Osteoblast (primary cell): ENCODE measurements at places on chromosomes 3 and 15. TPM values are rescaled to one million over a fixed set of nuclear protein-coding genes. Genes with fewer than 3 reads are reported as not detected.

- DNase-seq: peak; percentile 77
These were observed 150.4 kb upstream of the ADAMTS9 start for GRCh38 chr3:64837986-64838735.

DNA sequence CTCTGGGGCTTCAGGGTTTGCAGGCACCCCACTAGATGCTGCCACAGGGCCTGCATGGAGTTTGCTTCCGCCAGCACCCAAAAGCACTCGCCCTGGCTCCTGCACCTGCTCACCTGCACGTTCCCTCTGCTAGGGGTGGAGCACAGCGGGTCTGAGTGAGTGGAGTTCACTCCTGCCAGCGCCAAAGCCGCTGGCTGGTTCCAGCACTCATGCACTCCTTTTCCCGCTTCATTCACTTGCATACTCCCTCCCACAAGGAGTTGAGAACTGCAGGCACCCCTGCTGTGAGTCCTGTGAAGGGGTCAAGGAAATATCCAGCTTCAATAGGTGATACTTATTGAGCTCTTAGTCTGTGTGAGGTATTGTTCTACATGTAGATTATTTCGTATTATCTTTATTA, 537.5 kb downstream of the NR2F2 start:
- no peak for DNase-seq

- peak; percentile 38 for DNase-seq
These were observed 831 bp upstream of the ROBO2 start for GRCh38 chr3:77038930-77039605.

DNA sequence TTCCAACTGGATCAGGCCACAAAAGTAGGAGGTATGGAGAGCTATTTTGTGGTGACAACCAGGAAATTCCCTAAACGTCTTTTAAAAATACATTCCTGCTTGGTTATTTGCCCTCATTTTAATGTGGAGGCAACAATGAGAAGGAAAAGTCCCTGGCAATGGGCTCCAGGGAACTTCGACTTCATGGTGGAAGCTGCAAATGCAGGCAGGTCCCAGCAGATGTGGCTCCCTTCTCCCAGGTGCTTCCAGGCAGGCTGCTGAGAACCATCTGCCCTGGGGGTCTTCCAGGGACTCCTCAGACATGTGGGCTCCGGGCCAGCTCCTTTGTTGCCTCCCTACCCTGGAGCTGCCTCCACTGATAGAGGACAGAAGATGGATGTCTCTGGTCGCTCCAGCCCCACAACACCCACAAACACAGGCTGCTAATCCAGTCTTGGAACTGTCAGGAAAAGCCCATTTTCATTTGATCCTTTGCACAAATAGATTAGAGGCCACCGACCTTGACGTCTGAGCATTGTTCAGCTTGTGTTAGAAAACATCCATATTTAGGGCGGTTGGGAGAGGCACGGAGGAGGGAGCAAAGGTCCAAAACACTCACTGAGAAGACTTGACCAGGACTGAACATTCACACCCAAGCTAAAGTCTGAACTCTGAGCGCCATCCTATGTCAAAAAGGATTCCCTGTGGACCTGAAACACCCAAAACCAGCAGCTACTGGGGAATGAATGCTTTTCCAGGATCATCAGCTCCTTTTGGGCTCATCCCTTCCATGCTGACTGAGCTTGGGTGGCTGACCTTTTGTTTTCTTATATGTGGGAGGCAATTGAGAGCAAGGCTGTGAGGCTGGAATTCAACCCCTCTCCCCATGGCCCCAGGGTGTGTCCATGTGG, 30.2 kb upstream of the SLCO2A1 start:
- peak; percentile 85 for DNase-seq

DNA sequence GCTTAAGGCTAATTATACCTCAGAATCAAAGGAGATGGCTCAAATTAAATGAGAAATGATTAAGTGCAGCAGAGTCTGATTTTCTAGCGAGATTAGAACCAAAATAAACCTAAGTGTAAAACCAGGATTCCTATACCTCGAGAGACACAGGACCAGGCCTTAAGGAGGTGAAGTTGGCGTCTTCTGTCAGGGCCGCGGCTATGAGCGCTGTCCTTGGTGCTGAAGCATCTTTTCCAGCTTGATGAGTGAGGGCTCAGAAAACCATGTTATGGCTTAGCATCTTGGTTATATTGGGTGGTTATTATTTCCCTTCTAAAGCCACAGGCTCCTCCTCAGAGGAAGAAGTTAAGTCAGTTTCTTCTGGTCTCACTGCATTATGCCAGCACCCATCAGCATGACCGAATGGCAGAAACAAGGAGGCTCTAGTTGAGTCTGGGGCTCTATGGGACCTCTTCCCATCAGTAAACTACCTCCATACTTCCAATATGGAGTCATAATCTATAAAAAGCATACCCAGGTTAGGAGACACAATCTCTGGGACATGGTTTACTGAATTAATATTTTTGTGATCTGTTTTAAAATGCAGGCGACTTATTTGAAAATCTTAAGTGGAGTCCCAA, 120.1 kb upstream of the NMNAT3 start:
- no peak for DNase-seq

DNA sequence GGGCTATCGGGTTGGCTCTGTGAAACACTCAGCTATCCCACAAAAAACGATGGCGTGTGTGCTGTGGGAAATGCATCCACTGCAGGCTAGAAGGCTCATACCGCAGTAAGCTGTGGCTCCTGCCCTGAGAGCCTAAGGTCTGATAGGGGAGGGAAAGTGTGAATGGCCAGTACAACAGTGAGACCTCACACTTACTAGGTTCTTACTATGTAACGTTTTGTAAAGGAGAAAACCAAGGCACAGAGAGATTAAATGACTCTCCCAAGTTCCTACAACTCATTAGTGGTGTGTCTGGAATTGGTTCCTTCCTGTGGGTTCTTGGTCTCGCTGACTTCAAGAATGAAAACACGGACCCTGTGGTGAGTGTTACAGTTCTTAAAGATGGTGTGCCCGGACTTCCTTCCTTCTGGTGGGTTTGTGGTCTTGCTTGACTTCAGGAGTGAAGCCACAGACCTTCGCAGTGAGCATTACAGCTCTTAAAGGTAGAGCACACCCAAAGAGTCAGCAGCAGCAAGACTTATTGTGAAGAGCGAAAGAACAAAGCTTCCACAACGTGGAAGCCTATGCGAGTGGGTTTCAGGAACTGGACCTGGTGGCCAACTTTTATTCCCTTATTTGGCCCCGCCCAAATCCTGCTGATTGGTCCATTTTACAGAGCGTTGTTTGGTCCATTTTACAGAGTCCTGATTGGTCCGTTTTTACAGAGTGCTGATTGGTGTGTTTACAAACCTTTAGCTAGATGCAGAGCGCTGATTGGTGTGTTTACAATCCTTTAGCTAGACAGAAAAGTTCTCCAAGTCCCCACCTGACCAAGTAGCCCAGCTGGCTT, 161.7 kb downstream of the POLR2M start:
- no peak for DNase-seq

DNA sequence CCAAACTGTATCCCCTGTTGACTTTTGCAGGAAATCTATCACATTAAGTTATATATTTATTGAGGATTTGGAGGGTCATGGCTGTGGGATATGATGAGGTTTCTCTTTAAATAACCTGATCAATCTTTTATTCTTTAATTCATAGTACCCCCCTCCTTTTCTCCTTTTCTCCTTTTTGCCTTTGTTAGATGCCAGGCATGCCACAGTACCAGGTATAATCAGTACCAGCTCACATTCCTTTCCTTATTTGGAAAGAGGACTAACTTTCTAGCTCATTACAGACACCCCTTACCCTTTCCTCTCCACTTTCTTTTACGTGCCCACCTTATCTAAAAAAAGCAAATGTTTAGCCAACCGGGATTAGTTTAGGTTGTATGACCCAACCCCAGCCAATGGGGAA, 326.4 kb upstream of the NAALADL2 start:
- no peak for DNase-seq

DNA sequence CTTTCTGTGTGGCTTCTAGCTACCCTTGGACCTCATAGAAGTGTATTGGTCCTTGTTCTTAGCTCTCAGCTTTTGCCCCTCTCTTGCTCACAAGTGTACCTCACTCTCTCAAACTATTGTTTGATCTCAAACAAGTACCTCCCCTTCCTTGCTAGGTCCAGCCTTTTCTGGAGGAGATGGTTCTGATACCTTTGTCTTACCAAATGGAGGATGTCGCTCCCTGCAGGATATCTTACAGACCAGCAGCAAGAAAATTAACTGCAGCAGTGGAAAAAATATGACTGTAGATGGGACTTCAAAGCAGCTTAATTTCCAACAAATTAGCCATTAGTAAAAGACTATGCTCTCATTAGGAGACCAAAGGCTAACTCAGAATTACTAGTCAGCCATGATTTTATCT, 388.1 kb upstream of the ROBO2 start:
- no peak for DNase-seq

DNA sequence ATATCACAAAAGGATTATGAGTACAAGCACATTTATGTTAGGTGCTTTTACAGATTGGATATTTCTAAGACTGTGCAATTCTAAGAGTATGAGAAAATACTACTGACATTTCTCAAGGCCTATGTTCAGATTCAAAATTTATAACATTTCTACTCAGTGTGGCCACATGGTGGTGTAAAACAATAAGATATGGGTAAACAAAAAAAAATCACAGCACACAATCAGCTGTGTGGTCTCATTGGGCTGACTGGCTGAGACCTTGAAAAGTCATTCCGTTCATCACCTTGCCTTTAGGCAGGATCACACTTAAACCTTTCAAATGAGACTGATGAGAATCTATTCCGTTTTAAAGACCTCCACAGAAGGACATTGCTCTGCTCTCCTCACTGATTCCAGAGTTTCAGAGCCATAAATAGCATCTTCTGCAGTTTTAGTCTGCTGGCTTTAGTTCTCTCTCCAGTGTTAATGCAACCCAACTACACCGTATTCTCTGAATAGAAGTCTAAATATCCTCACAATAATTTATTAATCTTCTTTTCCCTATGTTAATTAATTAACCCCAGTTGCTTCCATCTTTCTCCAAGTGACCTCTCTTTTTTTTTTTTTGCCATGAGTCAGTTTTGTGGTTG, 158.2 kb downstream of the SPATA16 start:
- DNase-seq: no peak

GRCh38 chr3:102979191-102979590, 544.4 kb downstream of the ZPLD1 start:
- no peak for DNase-seq

DNA sequence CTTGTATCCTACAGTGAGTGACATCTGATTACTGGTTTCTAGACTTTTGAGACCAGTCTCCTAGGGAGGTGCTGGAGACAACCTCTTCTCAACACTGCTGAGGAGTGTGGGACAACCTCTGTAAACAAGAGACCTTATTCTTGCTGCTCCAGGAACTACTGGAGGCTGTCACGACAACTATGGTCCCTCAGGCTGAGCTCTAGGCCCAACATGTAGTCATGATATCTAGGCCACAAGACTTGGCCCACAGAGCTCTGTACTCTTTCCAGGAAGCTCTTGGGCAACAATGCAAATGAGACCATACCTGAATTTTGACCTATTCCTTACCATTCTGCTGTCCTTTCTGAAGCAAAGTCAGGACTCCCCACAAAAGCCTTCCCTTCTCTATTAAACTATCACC, 24.3 kb upstream of the HEG1 start:
- DNase-seq: no peak

DNA sequence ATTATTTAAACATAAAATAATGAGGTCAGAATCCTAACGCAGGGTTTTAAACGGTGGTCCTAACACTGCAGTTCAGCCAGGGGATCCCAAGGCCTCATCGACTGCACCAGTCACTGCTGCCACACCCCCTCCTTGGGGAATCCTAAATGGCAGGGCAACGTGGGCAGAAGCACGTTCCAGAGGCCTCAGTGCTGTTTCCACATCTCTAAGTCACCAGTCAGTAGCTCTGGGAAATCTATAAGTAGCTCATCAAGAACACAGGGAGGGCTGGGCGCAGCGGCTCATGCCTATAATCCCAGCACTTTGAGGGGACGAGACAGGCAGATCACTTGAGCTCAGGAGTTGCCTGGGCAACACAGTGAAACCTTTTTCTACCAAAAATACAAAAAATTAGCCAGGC, 47.5 kb downstream of the PRTG start:
- DNase-seq: no peak

- no peak for DNase-seq
These were observed 42.1 kb downstream of the TERC start for GRCh38 chr3:169722724-169723123.

DNA sequence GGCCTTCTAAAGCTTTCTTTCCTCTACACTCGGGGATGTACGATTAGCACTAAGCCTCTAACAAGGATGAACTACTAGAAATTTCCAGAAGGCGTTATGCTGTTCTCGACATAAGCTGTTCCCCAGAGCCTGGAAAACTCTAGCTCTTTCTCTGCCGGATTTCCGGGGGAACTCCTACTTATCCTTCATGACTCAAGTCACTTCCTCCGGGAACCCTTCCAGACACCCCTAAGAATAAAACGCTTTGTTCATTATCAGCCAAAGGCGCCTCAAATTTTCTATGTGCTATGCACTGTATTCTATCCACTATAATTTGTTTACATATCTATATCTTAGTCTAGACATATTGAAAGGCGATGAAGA, 455 bp upstream of the SNAP23 start:
- DNase-seq: peak; percentile 94

- DNase-seq: no peak
These were observed 23.9 kb upstream of the BCL2L10 start for GRCh38 chr15:52136442-52136980.

DNA sequence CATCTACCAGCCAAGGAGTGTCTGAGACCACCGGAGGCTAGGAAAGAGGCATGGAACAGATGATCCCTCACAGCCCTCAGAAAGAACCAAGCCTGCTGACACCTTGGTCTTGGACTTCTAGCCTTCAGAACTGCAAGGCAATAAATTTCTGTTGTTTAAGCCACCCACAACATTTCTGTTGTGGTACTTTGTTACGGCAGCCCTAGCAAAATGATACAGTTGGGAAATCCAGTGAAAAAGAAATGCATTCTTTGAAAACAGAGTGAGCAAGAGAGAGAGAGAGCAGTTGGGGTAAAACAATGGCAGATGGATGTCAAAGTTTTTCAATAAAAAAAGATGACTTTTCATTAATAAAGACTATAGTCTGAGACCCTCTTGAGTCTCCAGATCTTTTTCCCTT, 219.4 kb downstream of the NFKBIZ start:
- no peak for DNase-seq

GRCh38 chr15:74954515-74954914, 2.1 kb downstream of the RPP25 start:
- DNase-seq: peak; percentile 93

Gene SAMD7
- total RNA-seq: not detected in 2 replicates

Gene RARB
- total RNA-seq: 4.1 and 7.6 TPM in 2 replicates

Gene SNAPC5
- total RNA-seq: 14.5 and 18.0 TPM in 2 replicates

Gene GREM1
- 457 and 499 TPM in 2 replicates for total RNA-seq

Gene ECE2
- total RNA-seq: not detected in 2 replicates

Gene WDR5B
- total RNA-seq: 9.8 and 10.9 TPM in 2 replicates

Gene CLRN1
- total RNA-seq: not detected in 2 replicates

Gene HYKK
- 4.1 and 5.1 TPM in 2 replicates for total RNA-seq

Gene GUCA1C
- not detected in 2 replicates for total RNA-seq
